ENCODE measurements at places on chromosomes 3 and 15.
A peak's percentile ranks its signal among the peaks of the same experiment; 100 is the strongest.

GRCh38 chr3:128875556-128876120 lies 3.8 kb upstream of the ACAD9 start:
- peak; percentile 23 for DNase-seq

DNA sequence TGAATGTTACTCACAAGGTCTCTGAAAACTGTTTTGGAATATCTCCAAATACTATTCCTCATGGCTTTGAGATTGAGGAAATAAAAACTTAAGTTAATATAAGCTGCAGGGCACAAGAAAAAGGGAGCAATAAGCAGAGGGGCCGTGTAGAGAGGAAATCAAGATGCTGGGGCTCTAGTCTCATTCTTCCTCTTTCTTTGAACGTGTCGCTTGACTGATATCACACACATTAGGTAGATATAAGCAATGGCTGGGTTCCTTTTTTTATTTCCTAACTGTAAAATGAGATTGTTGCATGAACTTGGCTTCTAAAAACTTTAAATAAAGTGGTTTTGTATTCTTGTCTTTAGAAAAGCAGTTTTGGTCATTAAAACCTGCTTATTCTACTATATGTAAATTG lies 326.7 kb upstream of the ROPN1 start:
- DNase-seq: no peak

DNA sequence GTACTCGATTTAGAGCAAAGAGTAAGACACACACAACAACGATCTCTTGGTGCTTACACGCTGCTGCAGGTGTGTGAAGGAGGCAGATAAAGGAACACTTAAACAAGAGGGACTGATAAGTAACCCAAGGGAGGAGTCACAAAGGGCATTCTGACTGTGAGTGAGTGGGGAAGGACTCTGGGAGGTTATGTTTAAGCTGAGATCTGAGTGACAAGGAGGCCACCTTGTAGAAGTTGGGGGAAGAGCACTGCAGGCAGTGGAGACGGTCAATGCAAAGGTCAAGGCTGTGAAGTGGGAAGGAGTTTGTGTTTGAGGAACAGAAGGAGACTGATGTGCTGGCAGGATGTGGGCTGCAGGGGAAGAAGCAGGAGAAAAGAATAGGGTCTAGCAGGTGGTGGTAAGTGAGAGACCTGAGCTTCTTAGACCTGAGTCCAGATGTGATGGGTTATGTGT lies 63.1 kb downstream of the LPP start:
- DNase-seq: no peak

DNA sequence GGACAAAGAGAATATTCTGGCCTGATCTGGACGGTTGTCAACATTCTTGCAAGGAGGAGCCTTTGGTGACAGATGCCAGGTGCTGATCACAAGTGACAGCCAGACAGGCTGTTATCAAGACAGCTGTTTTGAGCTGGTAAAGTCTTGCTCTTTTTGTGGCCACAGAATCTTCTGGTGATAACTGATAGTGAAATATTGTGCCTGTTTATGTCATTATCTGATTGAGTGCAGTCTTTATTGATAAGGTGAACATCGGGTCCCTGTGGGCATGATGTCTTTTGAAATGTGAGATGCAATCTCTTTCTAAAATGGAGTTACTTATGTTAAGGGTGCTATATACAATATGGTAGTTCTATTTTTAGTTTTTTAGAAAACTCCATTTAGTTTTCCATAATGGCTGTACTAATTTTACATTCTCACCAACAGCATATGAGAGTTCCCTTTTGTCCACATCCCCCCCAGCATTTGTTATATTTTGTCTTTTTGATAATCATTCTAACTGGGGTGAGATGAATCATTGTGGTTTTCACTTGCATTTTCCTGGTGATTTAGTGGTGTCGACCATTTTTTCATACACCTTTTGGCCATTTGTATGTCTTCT lies 10.7 kb downstream of the CEP63 start:
- no peak for DNase-seq

DNA sequence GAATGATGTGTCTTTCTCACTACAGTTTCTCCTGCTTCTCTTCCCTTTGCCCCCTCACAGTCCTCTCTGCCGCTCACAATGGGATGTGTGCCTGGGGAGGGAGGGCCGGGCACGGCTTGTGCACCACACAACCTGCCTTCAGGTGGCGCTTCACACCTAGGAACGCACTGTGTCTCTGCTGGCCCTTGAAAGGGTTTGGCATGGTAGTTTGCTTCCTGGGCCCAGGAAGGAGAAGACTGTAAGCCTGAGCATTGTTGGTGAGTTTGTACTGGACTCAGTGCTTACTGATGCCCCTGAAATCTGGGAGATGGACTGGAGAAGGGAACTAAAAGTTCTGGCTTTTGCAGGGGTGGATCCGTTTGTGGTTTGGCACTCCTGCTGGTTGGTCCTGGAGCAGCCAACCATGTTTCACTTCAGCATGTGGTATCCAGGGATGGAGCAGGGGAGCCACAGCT lies 9.2 kb downstream of the ALPK3 start:
- DNase-seq: peak; percentile 22

DNA sequence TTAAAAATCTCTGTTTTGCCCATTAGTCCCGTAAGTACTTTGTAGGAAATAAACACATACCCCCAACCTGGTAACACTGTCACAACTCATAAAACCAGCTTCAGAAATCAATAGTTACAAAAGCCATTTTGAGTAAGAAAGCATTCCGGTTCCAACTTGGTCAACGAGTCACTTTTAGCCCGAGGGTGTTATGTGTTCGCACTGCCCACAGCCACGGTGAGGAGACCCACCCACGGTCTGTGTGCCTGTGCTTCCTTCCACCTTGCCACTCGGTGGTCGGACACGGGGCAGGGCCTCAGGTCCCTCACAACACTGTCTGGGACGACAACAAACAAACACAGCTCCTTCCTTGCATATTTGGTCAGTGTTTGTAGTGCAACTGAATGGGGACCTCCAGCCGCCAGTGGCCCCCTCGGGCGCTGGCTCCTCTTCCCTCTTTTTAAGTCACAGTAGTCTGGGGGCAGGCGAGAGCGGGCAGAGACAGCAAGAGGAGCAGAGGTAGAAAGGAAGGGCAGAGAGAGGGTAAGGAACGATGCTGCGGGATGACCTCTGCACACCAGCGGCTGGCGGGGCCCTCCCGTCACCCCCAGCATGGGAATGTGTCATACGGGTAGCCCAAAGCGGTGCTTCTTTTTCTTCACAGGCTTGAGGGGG lies 5.2 kb upstream of the MUSTN1 start:
- no peak for DNase-seq

DNA sequence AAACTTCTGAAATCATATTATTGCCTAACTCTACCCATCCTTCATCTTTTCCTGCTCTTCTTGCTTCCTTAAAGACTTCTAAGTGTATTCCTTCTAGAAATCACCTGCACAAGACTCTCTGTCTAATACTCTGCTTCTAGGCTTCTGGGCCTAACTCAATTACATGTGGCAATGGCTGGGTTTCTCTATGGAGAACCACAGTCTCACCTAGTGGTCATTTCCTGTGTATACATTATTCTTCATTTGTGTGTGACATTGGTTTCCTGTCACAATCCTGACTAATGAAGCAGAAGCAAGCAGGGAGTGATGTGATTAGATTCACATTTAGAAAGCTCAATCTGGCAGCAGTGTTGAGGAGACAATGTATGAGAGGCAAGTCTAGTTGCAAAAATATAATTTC lies 16.9 kb upstream of the CLDN1 start:
- peak; percentile 41 for DNase-seq

DNA sequence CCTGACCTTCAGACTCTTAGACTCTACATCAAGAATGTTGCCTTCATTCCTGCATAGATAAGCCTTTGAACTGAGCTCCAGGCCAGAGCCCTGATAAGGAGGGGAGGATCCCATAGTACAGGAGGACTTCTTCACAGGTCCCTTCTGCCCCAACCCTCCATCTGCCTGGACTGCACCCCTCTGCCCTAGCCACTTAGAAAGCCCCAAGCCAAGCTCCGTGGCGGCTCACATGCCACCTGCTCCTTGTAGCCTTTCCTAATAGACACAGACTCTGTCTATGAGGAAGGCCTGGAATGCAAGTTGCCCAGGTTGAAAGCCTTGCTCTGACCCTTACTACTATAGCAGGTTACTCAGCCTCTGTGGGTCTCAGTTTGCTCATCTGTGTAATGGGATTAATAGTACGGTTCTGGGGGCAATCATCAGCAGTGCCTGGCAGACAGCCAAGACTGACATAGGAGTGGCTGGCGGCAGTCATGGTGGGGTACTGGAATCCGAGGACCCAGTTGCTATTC lies 11.6 kb downstream of the PCSK6 start:
- no peak for DNase-seq

- DNase-seq: no peak
Measured at GRCh38 chr3:15229262-15229661, 23.2 kb downstream of the CAPN7 start.

- peak; percentile 63 for DNase-seq
Measured at GRCh38 chr15:70289191-70289955, 191.7 kb upstream of the TLE3 start.

DNA sequence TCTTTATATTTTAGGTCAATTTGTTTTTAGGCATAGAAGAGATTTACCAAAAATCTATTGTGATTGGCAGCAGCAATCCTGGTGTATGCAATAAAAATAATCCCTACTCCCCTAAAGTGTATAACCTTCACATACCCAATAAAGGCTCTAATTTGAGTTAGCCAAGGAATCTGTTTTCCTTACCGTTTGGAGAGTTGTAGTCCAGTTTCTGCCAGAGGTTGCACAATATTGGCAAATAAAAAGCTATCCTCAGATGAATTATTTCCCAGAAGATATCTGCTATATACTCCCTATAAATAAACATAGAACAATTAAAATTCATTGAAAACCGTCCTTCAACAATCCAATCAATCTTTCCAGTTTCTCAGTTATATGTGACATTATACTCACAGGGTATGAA lies 31.1 kb downstream of the ACKR4 start:
- DNase-seq: peak; percentile 25

GRCh38 chr15:53644660-53645059 lies 114.8 kb downstream of the WDR72 start:
- DNase-seq: no peak

- DNase-seq: no peak
Measured at GRCh38 chr15:51160484-51160883, 65.8 kb upstream of the TNFAIP8L3 start.

DNA sequence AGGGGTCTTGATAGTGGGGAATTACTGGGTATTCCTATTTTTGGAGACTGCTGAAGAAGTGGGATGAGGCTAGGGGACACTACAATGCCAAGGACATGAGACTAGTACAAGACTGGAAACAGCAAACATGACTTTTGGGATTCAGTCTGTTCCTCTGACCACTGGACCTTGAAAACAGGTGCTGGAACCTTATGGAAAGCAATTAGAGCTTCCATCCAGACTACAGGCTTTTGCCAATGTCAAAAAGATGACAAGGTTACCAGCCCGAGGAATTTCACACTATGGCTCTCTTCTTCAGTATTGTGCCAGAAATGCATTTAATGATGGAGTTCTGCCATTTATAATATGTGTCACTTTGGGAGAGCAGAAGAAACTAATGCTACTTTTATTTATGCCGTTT lies 282.6 kb downstream of the GAP43 start:
- DNase-seq: no peak

GRCh38 chr3:52811452-52812011 lies 16.9 kb downstream of the ITIH3 start:
- no peak for DNase-seq

GRCh38 chr3:47419083-47420043 lies 38.5 kb downstream of the PTPN23 start:
- no peak for DNase-seq

DNA sequence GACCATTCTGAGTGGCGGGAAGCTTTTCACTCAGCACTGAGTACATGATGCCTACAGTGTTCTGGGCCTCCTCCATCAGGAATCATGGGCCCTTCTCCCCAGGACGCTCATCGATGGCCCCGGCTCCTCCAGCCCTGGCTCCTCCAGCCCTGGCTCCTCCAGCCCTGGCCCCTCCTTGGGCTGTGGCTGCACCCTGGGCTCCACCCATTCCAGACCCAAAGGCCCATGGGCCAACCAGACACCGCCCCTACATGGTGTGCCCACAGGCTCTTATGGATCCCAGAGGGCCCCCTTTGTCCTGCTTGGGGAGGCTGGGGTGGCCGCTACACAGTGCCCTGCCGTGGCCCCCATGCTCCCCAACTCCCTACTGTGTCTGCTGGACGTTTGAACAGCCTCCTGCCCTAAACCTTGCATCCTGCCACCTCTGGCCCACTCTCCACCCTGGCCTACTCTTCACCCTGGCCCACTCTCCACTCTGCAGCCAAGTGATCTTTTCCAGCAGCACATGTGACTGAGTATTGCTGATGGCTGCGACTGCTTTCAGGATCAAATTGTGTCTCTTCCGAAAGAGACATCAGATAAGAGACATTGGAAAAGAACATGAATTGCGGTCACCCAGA lies 57.9 kb downstream of the APBA2 start:
- DNase-seq: no peak

- no peak for DNase-seq
Measured at GRCh38 chr15:98380721-98381120, 267.6 kb upstream of the IGF1R start.

DNA sequence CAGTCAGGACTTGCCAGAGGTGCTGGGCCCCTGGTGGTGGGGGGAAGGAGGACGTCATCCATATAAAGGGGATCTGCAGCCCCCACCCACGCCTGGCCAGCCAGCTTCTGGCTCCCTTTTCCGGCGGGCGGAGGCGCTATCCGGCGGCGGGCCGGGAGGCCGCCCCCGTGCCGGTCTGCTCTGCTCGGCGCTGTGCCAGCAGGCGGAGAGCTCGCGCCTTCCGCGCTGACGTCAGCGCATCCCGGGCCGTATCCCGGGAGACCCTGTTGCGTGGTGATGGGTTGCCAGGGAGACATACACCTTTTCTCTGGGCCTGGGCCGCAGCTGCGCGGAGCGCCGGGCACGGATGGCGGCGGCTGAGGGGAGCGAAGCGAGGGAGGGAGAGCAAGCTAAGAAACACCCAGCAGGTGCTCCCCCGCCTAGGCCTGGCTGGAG lies 1.1 kb downstream of the FAM131A start:
- DNase-seq: peak; percentile 91

GRCh38 chr15:83436513-83437158 lies 10.5 kb upstream of the SH3GL3 start:
- DNase-seq: peak; percentile 75

DNA sequence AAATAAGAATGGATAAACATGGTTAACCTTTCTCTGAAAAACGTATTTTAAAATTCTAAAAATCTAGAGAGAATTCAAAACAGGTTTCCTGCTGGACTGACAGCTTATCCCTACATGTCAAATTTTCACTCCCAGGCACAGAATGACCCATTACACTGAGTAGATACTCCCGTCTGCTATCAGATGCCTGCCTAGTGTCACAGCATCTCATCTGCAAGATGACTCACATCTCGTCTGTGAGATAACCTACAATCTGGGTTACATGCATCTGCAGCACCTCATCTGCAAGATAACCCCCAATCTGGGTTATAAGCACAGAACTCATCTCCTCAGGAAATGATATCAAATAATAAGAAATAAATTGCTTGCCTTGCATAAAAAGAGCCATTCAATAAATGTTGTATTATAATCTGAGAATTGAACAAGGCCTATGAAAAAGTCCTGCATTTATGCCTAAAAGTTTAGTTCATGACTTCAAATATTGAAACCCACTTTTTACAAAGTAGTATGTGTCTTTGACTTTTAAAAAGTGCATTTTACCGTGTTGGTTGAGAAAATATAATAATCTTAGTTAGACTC lies 188.3 kb upstream of the THBS1 start:
- no peak for DNase-seq
